ENCODE measurements at places on chromosomes 4 and X. TPM values are rescaled to one million over a fixed set of nuclear protein-coding genes. Genes with fewer than 3 reads are reported as not detected.

DNA sequence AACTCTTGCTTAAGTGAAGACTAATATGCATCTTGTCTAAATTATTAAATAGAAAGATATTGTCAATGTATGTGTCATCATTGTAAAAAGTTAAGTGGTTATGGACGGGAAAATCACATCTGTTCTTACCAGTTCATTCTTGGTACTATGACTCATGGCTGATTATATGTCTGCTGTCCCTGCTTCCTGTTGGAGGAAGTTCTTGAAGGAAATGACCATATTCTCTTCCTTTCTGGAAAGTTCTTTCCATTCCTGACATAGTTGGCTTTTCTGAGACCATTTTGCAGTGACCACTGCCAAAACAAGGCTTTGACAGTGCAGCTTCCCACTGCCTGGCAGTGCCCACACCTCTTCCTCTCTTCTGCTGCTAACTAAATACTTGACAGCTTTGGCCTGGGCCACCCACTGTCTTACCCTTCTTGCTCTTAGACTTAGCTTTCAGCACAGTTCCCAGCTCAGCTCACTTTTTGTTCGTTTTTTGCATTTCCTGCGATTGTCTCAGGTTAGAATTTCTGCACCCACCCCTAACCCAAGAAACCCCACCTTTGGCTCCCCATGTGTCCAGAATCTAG, 13.2 kb upstream of the CLDN24 start:
- H3K4me1 ChIP-seq = no peaks in the 10 kb centered on the region
- H3K27ac ChIP-seq = no peak overlapping the region
- H3K4me3 ChIP-seq = no peak overlapping the region
- DNase-seq = peak; percentile 38

The ARX gene
- not detected for total RNA-seq

DNA sequence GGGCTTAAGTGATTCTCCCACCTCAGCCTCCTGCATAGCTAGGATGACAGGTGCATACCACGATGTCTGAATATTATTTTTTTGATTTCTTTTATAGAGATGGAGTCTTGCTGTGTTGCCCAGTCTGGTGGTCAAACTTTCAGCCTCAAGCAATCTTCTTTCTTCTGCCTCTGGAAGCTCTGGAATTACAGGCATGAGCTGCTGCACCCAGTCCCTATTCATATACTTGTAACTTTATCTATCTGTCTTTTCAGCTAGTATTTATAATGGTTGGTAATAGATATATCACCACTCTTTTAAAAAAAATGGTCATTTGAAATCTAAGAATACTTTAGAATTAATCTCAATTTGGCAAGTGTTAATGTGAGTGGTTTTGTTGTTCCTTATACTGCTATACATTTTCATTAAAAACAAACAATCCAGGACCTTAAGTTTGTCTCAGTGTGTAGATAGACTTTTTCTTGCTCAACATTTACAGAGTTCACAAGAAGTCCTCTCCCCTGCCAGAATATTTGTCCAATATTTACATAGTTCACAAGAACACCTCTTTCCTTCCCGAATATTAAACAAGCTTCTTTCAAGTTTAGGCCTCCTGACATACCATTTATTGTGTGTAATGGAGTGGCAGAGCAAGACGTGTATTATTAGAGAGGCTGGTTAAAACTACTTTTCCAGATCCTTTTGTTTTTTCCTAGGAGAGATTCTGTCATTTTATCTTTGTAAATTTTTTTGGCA, 1197.4 kb upstream of the ADGRL3 start:
- no peaks in the 10 kb centered on the region for H3K27me3 ChIP-seq
- H3K4me1 ChIP-seq = no peaks in the 10 kb centered on the region
- no peak for DNase-seq

GRCh38 chr4:4488405-4489404, 53.1 kb downstream of the STX18 start:
- H3K36me3 ChIP-seq = no peaks in the 10 kb centered on the region
- no peak overlapping the region for H3K4me3 ChIP-seq
- H3K27me3 ChIP-seq = no peaks in the 10 kb centered on the region
- no peak for DNase-seq

DNA sequence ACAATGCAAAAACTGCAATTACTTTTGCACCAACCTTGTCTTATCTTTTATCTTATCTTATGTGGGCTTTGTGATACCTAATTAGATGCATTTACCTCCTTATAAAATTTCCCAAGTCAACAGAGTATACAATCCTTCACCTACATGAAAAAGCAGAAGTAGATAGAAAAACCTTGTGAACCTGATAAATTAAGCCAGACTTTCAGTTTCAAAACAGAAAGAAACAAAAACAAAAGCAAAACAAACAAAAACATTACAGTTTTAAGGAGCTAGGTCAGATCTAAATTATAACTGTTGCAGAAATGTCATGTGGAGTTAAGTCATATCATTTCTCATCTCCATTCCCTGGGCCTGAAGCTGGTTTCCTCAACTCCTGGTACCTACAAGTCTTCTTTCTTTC, 24.9 kb upstream of the CXXC4 start:
- no peaks in the 10 kb centered on the region for H3K4me1 ChIP-seq
- no peak for DNase-seq
- no peak overlapping the region for H3K4me3 ChIP-seq
- no peaks in the 10 kb centered on the region for H3K36me3 ChIP-seq
- no peaks in the 10 kb centered on the region for H3K27me3 ChIP-seq

The HSFX3 gene
- total RNA-seq = not detected

DNA sequence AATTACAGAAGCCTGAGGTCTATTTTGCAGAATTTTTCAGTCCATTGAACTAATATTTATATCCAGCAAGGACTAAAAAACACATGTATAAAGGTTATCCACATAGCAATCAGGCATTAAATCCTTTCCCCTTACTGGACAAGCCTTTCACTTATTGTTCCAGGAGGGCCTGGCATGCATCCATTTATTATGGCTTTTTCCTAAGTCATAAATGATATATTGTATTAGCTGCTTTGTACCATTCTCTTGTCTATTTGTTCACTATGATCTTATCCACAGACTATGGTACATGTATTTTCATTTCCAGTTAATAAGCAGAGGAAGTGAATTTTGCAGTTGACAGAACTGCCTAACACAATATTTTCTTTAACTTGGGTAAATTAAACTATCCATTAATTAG, 105.4 kb upstream of the ANK2 start:
- no peak for DNase-seq
- H3K27me3 ChIP-seq = no peaks in the 10 kb centered on the region
- no peaks in the 10 kb centered on the region for H3K4me1 ChIP-seq
- no peaks in the 10 kb centered on the region for H3K36me3 ChIP-seq

- no peak overlapping the region for H3K27ac ChIP-seq
- H3K4me3 ChIP-seq = no peak overlapping the region
- no peaks in the 10 kb centered on the region for H3K27me3 ChIP-seq
- H3K4me1 ChIP-seq = no peaks in the 10 kb centered on the region
- DNase-seq = no peak
- no peaks in the 10 kb centered on the region for H3K36me3 ChIP-seq
These were observed 3.1 kb downstream of the MTMR1 start for GRCh38 chrX:150696331-150696730.

GRCh38 chr4:16721613-16722291, 176.7 kb downstream of the LDB2 start:
- peak overlapping the region; percentile 29 for H3K27ac ChIP-seq
- H3K4me3 ChIP-seq = peak overlapping the region; percentile 12
- no peaks in the 10 kb centered on the region for H3K36me3 ChIP-seq
- no peak for DNase-seq

GRCh38 chrX:31366041-31366440, 294.2 kb upstream of the FTHL17 start:
- H3K4me3 ChIP-seq = no peak overlapping the region
- DNase-seq = no peak
- no peaks in the 10 kb centered on the region for H3K4me1 ChIP-seq
- no peaks in the 10 kb centered on the region for H3K36me3 ChIP-seq
- no peak overlapping the region for H3K27ac ChIP-seq

DNA sequence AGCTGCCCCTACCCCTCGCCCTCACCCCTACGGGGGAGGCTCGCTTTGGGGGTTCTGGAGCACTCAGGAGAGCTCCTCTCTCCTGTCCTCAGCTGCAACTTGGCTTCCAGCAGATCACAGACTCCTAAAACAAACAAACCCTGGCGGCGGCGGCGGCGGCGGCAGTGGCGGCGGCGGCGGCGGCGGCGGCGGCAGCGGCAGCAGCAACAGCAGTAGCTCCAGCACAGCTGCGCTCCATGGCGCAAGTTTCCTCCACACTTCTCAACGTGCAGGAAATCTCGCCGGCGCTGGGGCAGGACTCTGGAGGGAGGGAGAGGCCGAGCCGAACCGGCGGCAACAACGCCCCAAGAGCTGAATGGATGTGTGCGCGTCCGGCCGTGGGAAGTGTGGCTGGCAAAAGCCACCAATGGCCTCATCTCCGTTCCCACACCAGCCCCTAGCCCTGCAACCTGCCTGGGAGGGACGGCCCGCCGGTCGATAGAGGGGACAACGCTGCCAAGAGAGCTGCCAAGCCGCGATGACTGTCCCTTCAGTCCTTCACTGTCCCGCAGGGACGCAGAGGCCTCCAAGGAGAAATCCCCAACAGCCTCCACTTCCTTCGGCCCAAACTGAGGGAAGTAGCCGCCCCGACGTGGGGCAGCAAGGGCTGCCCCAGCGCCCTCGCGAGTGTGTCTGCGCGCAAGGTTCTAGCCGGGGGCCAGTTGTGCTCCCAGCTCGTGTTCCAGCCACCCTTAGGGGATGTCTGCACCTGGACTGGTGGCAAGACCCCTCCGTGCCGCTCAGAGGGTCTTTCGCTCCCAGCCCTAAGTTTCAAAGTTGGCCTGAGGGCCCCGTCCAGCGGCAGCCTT, 775 bp downstream of the SHROOM4 start:
- H3K36me3 ChIP-seq = no peaks in the 10 kb centered on the region
- no peaks in the 10 kb centered on the region for H3K27me3 ChIP-seq
- peak; percentile 64 for DNase-seq
- H3K4me1 ChIP-seq = no peaks in the 10 kb centered on the region
- peak overlapping the region; percentile 54 for H3K4me3 ChIP-seq

The MOSPD2 gene
- 15.0 TPM for total RNA-seq

The NAP1L5 gene
- total RNA-seq = 9.6 TPM

DNA sequence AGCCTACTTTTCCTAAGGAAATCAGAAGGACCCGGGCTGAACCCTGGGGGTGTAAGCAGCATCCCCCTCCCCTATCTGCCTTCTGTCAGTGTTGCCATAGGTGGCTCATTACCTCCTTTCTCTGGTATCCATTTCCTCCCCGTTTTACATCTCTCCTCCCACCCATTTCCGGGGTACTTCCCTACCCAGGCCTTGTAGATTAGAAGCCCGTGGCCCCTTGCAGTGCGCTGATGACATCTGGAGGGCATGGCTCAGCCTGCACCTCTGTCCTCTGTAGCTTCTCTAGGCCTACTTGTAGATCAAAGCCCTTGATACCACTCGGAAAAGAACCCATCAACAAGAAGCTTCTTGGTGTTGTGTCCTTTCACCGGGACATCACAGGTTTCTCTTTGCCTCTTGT, 71.8 kb downstream of the NBDY start:
- H3K36me3 ChIP-seq = no peaks in the 10 kb centered on the region
- no peak for DNase-seq
- H3K27ac ChIP-seq = no peak overlapping the region

GRCh38 chrX:151239751-151240150, 63.4 kb downstream of the GPR50 start:
- no peaks in the 10 kb centered on the region for H3K4me1 ChIP-seq
- no peak overlapping the region for H3K4me3 ChIP-seq
- H3K27ac ChIP-seq = no peak overlapping the region
- no peaks in the 10 kb centered on the region for H3K27me3 ChIP-seq

All from ascending aorta (tissue), 2 donors.